DMS153 (cell line): ENCODE measurements at places on chromosomes 4 and X.

GRCh38 chr4:79078339-79078738 is 139.1 kb upstream of the PAQR3 start:
- no peak for DNase-seq

DNA sequence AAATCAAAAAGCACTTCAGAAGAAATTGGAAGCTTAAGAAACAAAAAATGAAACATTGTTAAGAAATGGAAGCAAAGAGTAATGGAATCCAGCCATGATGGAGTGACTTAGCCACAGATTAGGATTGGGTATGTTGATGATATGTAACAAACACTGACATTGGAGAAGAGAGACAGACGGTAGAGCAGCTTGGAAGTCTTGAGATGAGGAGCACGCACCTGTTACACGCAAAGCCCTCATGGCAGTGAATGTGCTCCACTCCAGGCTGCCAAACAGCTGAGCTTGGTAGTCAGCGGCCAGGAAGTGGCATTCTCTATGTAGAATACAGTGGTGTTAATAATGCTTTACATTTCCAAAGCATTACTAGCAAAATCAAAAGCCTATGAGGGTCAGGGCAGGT is 56.9 kb upstream of the GPRIN3 start:
- no peak for DNase-seq

GRCh38 chrX:68710870-68711576 is 63.6 kb downstream of the STARD8 start:
- DNase-seq: no peak

- DNase-seq: no peak
Observed at GRCh38 chr4:4704267-4704666, 155.2 kb upstream of the MSX1 start.

DNA sequence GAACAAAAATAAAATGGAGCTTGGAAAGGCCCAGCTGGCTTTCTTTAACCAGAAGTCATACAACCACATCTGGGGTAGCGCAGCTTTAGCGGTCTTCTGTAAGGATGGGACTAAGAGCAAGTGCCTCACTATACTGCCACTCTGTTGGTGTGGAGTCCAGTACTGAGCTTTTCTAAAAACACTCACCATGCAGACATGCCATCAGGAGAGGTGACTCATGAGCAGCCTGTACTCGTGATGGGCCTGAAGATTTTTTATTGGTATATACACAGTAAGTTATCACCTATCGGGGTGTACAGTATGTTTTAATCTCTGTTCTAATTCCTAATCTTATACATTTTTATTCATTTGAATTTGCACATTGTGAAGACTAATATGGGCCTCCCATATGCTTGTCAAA is 9.6 kb downstream of the PPP3CA start:
- DNase-seq: no peak

DNA sequence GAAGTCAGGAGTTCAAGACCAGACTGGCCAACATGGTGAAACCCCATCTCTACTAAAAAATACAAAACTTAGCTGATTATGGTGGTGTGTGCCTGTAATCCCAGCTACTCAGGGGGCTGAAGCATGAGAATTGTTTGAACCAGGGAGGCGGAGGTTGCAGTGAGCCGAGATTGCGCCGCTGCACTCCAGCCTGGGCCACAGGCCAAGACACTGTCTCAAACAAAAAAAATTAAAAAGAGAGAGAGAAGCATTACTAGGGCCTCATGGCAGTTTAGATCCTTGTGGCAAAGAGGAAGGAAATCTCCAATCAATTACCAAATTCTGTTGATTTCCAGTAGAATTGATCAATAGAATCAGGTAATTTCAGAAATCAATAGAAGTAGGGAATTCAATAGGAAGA is 16.8 kb upstream of the SLC34A2 start:
- DNase-seq: no peak

- DNase-seq: no peak
Observed at GRCh38 chrX:13716905-13717304, 17.5 kb downstream of the TRAPPC2 start.

GRCh38 chr4:116015062-116015461 is 901.6 kb upstream of the NDST4 start:
- DNase-seq: no peak
